ENCODE measurements at places on chromosomes 7 and 10.

DNA sequence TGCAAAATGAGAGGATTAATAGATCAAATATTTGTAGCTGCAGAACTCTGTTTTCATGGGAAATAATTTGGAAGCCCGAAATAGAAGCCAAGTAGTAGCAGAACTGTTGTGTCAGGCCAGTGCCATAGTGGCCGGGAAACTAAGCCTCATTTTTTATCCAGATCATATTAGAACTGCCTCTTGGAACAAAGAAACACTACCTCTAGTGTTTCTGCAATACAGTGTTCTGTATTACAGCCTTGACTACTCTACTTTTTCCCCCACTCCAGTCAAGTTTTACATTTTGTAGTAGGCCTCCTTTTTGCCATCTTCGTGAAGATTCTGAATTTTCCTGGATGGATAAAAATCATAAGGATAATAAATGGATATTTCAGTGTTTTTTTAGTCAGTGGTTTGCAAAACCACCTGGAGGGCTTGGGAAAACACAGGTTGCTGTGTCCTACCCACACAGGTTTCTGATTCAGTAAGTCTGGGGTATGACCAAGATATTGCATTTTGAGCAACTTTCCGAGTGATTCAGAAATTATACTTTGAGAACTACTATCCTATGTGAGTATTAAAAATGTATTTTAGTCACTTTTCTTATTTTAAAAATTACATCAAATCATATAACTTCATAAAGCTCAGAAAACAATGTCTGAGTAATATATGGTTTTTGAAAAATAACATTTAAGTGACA lies 326.2 kb upstream of the KAT6B start:
- DNase-seq, result peak; percentile 11

DNA sequence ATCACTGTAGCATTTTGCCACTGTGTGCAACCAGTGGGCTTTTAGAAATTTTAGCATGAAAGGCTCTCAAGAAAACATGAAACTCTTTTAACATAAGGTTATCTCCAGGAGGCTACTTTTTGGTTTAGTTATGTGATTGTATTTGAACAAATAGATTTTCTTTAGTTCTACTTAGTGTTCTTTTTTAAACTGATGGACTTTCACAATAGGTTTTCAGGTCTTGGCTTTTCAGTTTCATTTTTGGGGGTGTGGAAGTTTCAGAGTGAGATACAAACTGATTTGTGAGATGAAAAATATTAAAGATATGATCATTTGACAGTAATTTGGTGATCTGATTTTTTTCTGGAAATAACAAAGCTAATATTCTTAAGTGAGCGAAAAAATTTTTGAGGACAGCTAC lies 344.1 kb downstream of the PHF14 start:
- no peak for DNase-seq

DNA sequence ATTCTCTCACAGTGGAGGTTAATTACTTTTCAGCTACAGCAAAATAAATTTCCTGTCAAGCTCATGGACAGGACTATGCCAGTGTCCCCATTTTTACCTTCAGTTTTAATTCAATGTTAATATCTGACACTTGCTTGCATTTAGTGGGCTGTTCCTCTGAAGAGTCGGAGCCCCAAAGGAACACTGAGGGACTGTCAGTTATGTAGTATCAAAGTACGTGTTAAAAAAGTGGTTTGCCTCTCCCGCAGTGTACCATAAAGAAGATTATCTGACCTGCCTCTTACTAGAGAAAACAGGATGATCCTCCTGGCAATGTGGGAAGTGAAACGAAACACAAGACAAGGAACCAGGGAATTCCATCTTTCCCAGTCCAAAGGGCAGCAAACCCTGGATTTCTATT lies 1010.9 kb upstream of the PHF14 start:
- DNase-seq, result no peak

DNA sequence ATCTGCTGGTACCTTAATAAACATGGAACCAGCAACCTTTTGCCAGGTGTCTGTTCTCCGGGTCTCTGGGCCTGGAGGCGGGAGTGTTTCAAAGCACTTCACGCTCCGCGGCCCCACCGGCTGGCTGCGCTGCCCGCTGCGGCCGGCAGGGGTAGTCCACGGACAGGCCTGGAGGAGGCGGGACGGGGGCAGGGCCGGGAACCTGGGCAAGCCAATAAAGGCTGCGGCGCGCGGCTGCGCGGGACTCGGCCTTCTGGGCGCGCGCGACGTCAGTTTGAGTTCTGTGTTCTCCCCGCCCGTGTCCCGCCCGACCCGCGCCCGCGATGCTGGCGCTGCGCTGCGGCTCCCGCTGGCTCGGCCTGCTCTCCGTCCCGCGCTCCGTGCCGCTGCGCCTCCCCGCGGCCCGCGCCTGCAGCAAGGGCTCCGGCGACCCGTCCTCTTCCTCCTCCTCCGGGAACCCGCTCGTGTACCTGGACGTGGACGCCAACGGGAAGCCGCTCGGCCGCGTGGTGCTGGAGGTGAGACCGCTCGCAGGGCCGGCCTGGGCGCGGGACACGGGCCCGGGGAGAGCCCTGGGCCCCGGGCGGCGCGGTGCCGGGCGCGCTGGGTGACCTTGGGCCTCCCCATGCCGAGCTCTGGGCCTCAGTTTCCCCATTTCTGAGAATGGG lies at the start of gene PPIF:
TSS of gene PPIF (plus strand) at position 244 of the 668 bp plus-strand sequence. CDS start at position 324, 80 bp downstream.
- peak; percentile 91 for DNase-seq

GRCh38 chr7:79528421-79528820 lies 75.0 kb upstream of the MAGI2 start:
- no peak for DNase-seq

DNA sequence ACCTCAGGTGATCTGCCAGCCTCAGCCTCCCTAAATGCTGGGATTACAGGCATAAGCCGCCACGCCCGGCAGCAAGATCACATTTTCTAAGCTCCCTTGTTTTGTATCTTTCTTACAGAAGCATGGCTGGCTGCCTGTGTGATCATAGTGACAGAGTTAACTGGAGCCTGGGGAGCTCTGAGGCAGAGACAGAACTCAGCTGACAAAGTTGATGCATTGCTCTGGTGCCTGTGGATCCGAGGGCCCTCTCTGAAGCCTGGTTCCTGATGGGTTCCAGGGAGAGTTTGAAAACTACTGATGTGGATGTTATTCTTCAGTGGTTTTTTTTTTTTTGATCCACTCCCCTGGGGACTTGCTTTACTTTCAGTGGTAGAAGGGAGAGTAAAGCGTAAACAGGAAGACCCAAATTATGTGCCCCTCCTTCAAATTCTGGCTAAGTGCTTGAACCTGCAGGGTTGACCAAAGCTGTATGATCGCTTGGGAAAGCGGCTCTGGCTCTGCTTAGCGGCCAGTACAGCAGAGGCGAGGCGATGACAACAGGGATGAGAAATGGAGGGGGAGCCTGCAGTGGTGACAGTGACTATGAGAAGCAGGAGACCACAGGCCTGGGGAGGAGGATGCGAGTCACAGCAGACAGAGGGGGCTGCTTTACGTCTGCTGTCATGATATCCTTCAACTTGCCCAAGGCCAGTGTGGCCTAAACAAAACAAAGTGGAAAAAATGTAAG lies 6.8 kb upstream of the EFCAB10 start:
- DNase-seq, result no peak

GRCh38 chr10:17256051-17256450 lies 28.0 kb downstream of the VIM start:
- no peak for DNase-seq

DNA sequence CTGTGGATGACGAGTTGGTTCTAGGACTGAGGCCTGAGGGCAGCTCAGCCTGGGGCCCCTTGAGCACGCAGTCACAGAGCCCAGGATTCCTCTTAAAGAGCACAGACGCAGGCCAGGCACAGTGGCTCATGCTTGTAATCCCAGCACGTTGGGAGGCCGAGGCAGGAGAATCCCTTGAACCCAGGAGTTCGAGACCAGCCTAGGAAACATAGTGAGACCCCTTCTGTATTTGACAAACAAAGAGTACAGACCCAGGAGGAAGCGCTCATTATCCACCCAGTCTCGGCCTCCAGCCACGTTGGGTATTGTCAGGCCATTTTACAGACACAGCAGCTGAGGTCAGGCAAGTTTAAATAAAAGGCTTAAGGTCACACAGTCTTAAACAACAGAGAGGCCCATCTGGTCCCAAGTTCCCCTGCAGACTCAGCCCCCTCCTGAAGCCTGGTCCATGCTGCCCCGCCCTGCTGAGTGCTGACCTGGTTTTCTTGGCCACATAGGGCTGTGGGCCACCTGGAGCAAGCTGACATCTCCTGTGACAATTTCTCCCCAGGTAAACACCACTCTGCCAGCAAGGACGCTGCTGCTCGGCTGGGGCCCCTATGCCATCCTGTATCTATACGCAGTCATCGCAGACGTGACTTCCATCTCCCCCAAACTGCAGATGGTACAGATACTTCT lies 12.6 kb downstream of the RGR start:
- no peak for DNase-seq

DNA sequence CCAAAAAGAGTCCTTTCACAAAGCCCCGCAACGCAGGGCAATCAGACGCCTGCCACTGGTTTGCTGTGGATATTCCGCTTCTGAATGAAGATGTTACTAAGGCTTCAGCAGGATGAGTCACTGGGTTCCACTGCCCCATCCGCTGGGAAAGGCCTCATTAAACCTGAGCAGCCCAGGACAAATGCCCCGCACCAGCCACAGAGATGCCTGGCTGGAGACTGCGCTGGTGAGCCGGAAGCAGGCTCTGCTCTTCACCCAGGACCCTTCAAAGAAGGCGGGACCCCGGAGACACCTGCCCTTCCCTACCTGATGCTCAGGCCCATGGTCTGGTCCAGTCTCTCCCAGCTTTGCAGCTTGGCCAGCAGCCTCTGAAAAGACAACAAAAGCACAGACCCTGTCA lies 19.8 kb downstream of the MAD1L1 start:
- DNase-seq, result no peak

- no peak for DNase-seq
Measured at GRCh38 chr10:119479532-119479931, 63.0 kb downstream of the RGS10 start.

DNA sequence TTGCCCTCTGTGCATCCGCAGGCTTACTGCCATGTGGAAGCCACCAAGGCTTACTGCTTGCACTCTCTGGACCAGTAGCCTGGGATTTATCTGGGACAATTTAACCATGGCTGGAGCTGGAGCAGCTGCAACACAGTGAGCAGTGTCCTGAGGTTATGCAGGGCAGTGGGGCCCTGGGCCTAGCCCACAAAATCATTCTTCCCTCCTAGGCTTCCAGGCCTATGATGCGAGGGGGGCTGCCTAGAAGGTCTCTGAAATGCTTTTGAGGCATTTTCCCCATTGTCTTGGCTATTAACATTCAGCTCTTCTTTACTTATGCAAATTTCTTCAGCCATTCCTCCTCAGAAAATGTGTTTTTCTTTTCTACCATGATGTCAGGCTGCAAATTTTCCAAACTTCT lies 313.6 kb upstream of the CDC14C start:
- no peak for DNase-seq

DNA sequence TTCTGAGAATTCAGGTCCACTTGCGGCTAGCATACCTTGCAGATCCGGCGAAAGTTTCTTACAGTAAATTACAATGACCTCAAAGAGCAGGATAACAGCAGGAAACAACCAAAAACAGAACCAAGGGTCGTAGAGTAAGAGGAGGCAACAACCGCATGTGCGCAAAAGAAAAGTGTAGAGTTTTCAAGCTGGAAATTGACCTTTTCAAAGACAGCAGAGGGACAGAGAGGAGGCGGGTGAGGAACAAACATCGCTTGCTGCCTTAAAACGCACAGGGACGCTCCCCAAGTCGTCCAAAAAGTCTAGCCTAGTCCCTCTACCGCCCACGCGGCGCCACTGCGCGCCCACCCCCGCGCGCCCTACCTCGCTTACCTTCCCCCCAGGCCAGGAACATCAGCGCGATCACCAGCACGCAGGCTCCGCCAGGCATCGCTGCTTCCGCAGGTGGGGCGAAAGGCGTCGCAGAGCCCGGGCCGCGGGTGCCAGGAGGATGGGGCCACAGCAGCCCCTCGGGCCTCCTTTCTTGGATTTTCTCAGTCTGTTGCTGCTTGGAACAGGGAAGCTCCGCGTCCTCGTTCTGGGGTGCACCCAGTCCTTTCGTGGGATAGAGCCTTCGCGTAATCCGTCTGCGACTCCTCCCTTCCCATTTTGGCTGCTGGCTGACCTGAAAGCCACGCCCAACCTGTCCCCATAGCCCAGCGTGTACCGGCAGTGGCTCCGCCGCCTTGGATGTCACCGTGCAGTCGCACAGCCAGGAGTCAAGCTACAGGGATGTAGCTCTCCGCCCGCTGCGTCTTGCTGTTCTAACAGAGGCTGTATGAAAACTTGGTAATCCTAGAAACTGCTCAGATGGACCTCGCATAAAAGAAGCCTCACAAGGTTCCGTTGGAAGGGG lies at the start of gene VWDE:
TSS of gene VWDE (minus strand) at position 579 of the 895 bp plus-strand sequence. CDS start at position 430, 149 bp downstream.
- DNase-seq, result no peak

- no peak for DNase-seq
Measured at GRCh38 chr7:46625032-46625431, 704.0 kb upstream of the IGFBP3 start.

DNA sequence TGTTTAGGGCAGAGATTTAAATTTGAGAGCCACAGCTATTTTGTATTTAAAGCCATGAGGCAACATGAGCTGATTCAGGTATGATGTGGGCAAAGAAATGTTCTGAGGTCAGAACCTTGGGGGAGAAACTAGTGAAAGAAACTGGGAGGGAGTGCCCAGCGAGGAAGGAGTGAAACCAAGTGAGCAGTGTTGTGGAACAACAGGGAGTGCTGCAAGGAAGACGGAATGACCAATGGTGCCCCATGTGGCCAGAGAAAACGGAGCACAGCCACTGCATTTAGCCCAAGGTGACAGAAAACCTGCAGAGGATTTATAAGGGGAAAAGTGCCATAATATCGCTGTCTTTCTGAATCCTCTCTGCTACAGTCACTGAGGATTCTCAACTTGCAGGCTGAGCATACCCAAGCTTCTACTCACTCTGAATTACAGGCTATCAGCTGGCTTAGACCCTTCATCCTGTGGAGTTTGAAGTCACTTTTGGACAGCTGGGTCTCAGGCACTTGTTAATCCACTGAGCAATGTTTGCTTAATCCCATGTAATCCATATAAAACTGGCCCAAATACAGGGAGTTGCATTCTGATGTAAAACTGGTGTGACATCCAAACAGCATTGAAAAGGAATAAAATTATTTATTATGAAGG lies 777.3 kb downstream of the CCSER2 start:
- no peak for DNase-seq

DNA sequence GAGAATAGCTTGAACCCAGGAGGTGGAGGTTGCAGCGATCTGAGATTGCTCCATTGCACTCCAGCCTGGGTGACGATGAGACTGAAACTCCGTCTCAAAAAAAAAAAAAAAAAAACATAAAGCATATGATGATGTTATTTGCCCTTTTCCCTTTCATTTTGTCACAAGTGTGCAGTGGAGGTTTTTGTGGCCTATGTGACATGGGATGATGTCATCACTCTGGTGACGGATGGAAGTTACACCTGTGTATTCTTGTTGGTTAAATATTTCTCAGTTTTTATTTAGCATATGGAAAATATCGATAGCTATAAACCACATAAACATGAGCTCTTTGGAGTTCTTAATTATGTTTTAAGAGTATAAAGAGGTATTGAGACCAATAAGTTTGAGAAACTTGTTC lies 71.8 kb upstream of the EMX2 start:
- no peak for DNase-seq
